ENCODE measurements at places on chromosomes 2 and 18. TPM values are rescaled to one million over a fixed set of nuclear protein-coding genes. Genes with fewer than 3 reads are reported as not detected.

- DNase-seq = no peak
These were observed 31.4 kb downstream of the MYO5B start for GRCh38 chr18:50163505-50163904.

MAP3K20 gene
- polyA plus RNA-seq = 15.1 TPM

DNA sequence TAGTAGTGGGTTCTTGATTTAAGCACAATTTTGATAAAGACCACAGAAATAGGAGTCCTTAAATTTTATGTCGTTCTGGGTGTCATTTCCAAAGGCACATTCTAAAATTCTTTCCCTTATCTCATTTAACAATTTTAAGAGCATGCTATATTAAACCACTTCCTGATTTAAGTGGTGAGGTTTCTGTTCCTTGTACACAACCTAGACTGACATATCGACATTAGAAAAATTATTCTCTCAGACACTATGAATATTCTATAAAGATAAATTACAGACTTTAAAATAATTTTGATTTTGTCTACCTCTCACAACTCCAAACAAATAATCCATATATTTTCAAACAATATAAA, 923.8 kb downstream of the LRP1B start:
- no peak for DNase-seq

DNA sequence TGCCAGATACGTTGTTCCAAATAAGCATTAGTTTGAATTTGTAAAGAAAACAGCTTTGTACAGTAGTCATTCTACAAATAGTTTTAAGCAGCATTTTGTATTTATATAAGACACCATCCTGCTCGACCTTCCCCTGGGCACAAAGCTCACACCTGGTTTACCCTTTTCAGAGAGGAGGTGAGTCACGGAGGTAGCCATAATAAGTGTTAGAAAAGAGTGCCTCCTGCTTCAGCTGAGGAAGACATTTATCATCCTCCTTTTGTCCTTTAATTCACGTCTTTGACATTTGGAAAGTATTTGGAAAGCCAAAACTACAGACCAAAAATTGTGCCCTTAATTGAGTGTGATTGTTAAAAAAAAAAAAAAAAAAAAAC, 6.8 kb downstream of the RAB12 start:
- no peak for DNase-seq

TRIB2 gene
- polyA plus RNA-seq = 69.8 TPM

GRCh38 chr2:210899131-210899530, 342.7 kb downstream of the CPS1 start:
- no peak for DNase-seq

DNA sequence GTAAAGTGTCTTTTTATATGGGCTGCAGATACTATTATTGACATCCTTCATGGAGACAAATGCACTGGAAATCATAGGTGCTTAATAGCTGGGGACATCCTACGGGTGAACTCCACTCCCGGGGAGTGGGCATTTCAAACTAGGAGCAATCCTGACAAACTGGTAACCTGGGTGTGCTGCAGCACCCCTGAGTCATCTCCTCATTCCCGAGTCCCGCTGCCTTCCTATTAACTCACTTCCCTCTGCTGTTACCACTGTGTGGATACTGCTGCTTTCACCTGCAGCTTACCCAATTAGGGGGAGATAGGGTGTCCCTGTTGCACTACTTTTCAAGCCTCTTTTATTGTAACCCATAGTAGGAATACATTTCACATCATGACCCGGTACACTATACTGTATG, 134.2 kb downstream of the RAPGEF4 start:
- DNase-seq = no peak

DNA sequence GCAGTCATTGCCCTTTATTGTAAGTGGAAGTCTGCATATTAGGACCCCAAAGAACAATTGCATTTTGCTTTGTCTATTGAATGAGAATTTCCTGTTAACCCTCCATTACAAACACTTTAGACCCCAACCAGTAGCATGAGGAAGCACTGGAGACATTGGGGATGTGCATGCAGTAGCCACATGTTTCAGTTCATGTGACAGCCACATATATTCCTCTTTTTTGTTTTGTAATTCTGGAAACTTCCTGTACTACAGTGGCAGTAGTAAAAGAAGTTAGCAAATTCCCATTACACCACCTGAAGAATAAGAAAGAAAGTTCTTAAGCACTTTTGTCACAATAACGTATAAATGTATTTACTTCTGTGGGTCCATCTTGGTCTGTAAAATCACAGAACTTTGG, 281.1 kb upstream of the SLC14A2 start:
- DNase-seq = no peak

CCDC138 gene
- polyA plus RNA-seq = 4.4 TPM

DGKD gene
- 23.5 TPM for polyA plus RNA-seq

TMEM200C gene
- polyA plus RNA-seq = 0.18 TPM

GRCh38 chr2:122737429-122738077, 982.1 kb downstream of the TSN start:
- DNase-seq = no peak

- DNase-seq = no peak
These were observed 551.1 kb upstream of the CELF4 start for GRCh38 chr18:38116716-38117115.

DNA sequence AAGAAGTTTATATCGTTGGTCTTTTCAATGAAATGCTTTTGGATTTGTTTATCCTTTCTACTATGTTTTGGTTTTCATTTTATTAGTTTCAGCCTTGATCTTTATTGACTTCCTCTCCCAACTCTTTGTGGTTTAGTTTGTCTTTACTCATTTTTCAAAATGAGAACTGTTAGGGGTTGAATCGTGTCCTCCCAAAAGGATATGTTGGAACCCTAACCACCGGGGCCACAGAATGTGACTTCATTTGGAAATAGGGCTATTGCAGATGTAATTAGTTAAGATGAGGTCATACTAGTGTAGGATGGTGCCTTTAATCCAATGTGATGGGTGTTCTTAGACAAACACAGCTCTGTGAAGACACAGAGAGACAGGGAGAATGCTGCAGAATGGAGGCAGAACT, 60.4 kb upstream of the IL1R2 start:
- DNase-seq = no peak

DCC gene
- polyA plus RNA-seq = 0.68 TPM

- DNase-seq = no peak
These were observed 38.7 kb downstream of the PKDCC start for GRCh38 chr2:42086500-42086953.

DNA sequence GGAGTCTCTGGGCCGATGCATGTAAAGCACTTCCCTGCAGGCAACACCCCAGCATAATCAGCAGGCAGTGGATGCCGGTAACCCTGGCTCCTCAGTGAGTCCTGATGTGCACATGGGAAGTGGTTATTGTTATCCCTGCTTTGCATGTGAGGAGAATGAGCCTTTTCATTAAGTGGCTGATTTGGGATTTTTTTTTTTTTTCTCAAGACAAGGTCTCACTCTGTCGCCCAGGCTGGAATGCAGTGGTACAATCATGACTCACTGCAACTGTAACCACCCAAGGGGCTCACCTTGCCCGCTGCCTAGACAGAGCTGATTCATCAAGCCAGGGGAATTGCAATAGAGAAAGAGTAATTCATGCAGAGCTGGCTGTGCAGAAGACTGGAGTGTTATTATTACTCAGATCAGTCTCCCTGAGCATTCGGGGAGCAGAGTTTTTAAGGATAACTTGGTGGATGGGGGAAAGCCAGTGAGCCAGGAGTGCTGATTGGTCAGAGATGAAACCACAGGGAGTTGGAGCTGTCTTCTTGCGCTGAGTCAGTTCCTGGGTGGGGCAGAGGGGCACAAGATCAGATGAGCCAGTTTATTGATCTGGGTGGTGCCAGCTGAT, 95.4 kb downstream of the SOCS6 start:
- DNase-seq = no peak

SULT1C4 gene
- 8.1 TPM for polyA plus RNA-seq

DNA sequence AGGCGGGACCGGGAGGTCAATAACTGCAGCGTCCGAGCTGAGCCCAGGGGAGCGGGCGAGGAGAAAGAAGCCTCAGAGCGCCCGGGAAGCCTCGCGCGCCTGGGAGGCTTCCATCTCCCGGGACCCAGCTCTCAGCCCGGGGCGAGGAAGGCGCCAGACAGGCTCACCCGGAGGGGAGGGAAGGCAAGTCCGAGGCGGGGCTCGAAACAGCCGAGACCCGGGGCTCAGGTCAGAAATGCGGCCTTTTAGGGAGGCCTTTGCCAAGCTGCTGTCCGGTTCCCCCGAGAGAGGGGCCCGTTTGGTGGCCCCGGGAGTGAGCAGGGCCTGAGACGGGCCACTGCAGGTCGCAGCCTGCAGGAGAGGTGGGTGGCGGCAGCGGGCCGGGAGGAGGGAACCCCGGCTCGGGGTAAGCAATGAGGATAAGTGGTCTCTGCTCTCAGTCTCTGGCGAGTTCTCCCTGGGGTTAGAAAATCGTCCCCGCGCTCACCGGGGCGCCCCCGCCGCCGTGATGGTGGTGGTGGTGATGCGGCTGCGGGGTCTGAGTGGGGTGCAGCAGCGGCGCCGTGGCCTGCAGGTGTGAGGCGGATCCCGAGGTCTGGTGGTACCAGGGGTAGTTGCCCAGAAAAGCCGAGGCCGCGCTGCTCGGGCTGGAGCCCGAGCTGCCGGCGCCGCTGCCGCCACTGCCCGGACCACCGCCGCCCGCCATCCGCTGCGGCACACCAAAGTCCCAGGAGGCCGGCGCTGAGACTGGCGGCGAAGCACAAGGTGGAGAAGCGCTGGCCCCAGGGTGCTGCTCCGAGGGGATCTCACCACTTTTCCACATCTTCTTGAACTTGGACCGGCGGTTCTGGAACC, 2.4 kb downstream of the DLX2 start:
- peak; percentile 28 for DNase-seq

- no peak for DNase-seq
These were observed 25.1 kb upstream of the PLB1 start for GRCh38 chr2:28470759-28471158.

CTNNA2 gene
- 0.16 TPM for polyA plus RNA-seq

GRCh38 chr2:202858601-202859000, 13.0 kb downstream of the ICA1L start:
- DNase-seq = no peak

GRCh38 chr2:120780402-120780801, 44.7 kb downstream of the GLI2 start:
- DNase-seq = no peak

DNA sequence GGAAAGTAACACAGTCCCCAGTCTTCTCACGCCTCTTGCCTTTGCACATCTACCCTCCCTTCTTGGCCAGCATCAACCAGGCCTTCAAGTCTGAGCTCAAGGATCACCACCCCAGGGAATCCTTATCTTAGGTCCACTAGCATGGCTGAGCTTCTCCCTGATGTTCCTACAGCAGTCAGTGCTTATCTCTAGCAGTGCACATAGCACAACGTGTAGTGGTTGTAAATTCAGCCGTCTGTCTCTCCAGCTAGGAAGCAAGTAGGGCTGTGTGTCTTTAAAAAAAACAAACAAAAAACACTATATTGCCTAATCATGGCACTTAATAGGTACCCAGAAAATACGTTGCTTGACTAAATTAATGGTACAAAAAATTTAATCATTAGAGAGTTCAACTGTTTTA, 29.2 kb downstream of the KCNG3 start:
- DNase-seq = no peak

MOGAT1 gene
- polyA plus RNA-seq = not detected

GRCh38 chr18:72436401-72436800, 107.7 kb downstream of the CBLN2 start:
- DNase-seq = no peak

RGPD4 gene
- 0.05 TPM for polyA plus RNA-seq

DNA sequence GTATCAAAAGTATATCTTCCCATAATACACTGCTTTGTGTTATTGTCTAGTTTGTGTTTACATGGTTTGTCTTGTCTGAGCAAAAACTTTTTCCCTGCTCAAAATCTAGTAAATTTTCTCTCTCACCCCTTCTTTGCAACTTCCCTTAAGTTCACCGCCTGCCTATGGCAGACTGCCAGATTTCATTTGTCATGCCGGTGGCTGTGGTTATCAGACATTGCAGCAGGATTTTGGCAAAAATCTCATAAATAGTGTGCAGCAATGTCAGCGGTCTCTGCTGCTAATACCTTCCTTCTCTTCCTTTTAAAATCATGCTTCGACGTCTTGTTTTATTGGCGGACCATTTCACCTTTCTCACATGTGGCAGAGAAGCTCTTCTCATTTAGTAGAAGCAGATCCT, 45.6 kb upstream of the TMEM178A start:
- no peak for DNase-seq

DNA sequence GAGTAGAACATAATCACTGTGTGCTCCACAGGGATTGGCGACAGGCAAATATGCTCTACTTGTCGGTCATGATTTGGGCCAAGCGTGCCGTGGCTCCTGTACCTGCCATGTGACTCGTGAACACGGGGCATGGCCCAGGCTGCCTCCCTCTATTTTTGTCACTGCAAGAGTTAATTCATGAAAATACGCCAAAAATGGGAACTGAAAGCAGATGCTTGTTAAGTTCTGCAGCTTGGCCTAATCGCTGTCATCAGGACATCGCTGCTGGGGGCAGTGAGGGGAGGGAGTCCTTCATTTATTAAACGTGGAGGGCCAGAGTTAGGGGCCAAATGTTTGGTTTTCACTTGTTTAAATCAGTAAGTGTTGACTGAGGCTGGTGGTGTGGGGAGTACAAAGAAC, 177.8 kb downstream of the BCL2 start:
- no peak for DNase-seq

GRCh38 chr2:175630280-175631244, 371.5 kb downstream of the LNPK start:
- DNase-seq = no peak

- no peak for DNase-seq
These were observed 33.6 kb downstream of the FARP2 start for GRCh38 chr2:241389697-241390096.

- DNase-seq = no peak
These were observed 300.9 kb downstream of the ARHGAP15 start for GRCh38 chr2:143429932-143430679.

GRCh38 chr2:33616873-33617272, 17.8 kb upstream of the FAM98A start:
- DNase-seq = no peak

ALLC gene
- 0.87 TPM for polyA plus RNA-seq

- no peak for DNase-seq
These were observed 15.3 kb upstream of the RIT2 start for GRCh38 chr18:43130716-43131260.

DNA sequence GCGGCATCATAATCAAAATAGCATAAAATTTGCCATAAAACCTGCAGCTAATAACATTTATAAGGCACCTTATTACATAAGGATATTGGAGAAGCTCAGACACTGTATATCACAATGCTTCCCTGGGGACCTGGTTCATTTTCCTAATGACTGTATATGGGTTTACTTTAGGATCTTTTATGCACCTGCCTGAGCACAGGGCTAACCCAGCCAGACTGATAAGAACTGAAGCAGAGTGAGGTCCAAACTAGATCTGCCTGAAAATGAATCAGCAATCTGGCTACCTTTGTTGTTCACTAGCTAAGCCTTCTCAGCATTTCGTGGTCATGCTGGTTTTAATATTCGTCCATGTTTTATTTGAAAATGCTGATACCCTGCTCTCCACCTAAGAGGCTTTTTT, 1922.3 kb upstream of the CELF4 start:
- DNase-seq = no peak

- DNase-seq = no peak
These were observed 109.3 kb downstream of the ANTXR1 start for GRCh38 chr2:69122271-69122670.

AFF3 gene
- 5.3 TPM for polyA plus RNA-seq

Data from thymus (tissue), 14 donors.